Stimulated activated CD4-positive, alpha-beta T cell treated with anti-CD3 and anti-CD28 coated beads, Interleukin-12 subunit alpha, Interleukin-12 subunit beta, amount 100 ng/mL, for 24 hours (primary cell): ENCODE measurements at places on chromosomes 12 and 14.

- DNase-seq = no peak
Measured at GRCh38 chr14:52015411-52016030, 26.2 kb downstream of the RTRAF start.

GRCh38 chr12:55706568-55707218, 1.0 kb downstream of the ITGA7 start:
- no peak for DNase-seq

- DNase-seq = no peak
Measured at GRCh38 chr12:24705216-24705615, 243.7 kb downstream of the BCAT1 start.

GRCh38 chr14:60760644-60761364, 26.2 kb downstream of the MNAT1 start:
- no peak for DNase-seq

GRCh38 chr14:58769011-58769643, 131.4 kb downstream of the DACT1 start:
- no peak for DNase-seq

DNA sequence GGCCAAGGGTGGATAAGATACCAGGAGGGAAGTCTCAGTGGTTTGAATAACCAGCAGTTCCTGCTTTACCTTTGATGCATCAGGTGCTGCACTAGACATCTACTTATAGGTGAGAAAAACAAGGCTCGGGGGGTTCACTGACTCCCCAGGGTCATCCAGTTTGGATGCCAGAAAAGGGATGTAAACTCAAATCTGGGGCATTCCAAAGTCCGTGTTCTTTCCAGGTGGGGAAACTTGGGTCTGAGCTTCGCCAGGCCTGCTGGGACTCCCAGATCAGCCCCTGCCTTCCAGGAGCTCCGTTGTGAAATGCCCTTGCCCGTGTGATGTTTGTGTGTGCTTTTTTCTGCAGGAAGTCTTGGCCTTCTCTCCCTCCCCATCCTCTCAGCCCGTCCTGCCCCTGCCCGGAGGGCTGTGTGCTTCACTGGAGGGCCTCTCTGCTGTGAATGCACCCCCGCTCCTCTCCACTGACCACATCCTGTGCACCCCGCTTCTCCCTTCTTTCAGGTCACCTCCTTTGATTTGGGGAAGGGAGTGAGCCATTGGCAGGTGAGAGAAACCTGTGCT, 42.1 kb downstream of the TSPAN9 start:
- DNase-seq = no peak

DNA sequence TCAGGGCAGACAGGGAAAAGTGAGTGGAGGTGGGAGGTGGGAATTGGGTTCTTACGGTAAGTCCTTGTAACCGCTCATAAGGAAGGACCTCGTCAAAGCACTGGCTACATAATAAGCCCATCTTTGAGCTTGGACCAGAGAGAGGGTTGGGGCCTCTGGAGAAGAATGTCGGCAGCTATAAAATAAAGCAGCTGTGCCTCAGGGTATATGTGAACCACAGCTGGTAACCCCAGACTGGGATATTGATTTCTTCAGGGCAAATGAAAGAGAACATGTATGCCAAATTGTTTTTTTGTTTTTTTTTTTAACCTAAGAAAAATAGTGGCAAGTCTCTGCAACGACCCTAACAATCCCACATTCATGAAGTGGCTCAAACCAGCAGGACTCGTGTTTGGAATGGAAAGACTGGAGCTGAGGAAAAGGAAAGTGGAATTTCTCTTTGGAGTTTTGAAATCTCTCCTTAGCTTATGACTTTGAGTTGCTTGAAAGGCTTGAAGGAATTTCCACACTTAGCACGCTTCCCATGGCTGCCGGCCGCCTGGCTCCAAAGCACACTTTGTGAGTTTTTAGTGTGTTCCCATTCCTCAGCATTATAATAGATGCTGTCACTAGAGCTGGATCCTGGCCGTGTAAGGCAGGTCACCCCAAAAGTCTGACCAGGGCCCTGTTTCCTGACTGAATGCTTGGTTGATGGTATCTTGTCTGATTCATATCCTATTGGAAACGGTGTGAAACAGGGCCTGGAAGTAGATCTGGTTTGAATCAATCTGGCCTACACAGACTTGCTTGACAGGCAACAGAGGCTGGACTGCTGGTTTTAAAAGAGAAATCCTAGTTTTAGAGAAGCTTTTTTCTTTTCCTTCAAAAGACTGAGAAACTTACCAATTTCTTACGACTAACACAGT, 244.7 kb downstream of the MSRB3 start:
- DNase-seq = no peak

DNA sequence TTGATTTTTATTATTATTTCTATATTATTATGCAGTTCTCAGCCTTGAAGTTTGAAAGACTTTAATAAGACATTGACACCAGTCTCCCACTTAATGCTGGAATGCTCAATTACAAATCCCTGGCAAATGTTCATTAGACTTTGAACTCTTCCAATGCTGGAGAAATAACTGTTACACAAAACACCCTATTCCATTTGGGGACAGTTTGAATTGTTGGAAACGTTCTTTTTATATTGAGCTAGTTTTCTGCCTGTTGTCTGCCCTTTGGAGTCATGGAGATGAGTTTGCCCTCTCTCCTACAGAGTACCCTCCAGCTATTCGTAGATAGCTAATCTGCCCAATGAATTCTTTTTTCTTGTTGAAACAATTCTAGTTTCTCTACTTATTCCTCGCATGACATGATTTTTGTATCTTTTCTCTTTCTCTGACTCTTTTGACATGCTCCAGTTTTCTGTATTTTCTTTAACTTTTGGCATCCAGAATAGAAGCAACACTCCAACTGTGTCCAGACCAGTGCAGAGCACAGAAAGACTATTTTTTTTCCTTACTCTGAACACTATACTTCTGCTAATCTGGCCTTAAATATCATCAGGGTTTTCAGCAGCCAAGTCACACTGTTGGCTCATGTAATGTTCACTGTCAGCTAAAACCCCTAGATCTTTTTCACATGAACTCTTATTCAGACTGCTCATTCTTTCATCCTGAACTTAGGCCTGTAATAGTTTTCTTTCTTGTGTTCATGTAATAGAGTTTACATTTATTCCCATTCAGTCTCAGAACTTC, 379.3 kb downstream of the RAD51B start:
- no peak for DNase-seq
